ENCODE measurements at places on chromosomes 4 and X.
A peak's percentile ranks its signal among the peaks of the same experiment; 100 is the strongest.

GRCh38 chr4:24741910-24742309, 53.5 kb upstream of the SOD3 start:
- no peak for DNase-seq

DNA sequence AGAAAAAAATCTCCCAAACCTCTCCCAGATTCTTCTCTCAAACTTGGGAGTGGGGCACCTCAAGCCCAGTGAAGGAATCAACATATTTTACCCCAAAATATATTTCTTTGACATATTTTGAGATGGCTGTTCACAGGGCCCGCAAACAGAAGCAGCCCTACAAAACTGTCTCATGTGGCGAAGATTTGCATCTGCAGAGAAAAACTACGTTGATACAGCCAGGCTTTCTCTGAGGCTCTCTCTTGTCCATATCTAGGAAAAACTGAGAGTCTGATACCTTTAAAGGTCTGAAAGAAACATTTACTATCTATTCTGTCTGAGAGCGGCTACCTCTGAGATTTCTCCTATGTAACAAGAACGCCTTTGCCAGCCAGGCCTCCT, 23.3 kb upstream of the TMSB4X start:
- DNase-seq = no peak

GRCh38 chr4:54187148-54187547, 41.9 kb upstream of the PDGFRA start:
- no peak for DNase-seq

GRCh38 chr4:40831146-40831907, 81.6 kb downstream of the NSUN7 start:
- no peak for DNase-seq

GRCh38 chr4:141578451-141578850, 57.9 kb upstream of the IL15 start:
- DNase-seq = no peak

DNA sequence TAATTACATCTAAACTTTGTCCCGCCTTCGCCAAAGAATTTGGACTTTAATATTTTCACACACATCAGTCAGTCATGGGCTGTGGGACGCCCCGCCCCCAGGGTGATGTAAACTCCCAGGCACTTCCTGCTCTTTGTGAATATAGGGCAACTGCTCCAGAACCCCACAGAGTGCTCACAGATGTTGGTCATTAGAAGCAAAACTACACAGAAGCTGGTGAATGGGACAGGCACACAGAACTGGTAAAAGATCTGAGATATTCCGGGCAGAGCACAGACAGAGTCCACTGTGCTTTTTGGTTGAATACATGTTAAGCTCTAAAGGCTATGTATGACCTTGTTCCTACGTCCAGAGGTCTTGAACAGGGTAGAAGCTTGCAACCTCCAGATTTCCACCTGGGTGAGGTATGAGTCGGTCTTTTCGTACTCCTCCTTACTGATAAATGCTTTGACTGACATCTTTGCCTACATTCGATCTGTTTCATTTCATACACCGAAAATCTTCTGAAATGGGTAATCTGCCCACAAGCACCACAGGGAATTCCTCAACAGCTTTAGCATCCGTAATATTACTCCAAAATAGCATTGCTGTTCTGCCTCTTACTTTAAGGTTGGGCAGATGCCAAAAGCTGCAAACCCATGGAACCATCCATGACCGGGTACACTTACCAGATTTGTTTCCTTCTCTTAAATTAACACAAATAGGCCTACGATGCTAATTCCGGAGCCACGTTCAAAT, 144.6 kb downstream of the AMELX start:
- DNase-seq = no peak

DNA sequence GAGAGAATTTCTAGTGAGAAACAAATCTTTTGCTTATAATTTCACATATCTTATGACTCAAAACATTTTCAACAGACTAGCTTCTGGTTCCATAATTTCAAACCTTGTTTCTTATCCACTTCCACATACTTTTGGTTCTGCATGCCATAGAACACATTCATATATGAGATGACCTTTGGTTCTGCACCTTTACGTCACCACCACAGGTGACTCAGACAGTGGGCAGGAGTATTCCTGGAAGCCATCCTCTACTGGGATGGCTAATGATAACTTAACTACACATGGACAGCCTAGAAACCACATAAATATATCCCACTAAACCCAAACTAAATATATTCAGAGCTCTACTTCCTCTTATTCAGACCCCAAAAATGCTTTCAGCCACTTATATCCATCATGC, 133.3 kb downstream of the DCK start:
- DNase-seq = no peak

DNA sequence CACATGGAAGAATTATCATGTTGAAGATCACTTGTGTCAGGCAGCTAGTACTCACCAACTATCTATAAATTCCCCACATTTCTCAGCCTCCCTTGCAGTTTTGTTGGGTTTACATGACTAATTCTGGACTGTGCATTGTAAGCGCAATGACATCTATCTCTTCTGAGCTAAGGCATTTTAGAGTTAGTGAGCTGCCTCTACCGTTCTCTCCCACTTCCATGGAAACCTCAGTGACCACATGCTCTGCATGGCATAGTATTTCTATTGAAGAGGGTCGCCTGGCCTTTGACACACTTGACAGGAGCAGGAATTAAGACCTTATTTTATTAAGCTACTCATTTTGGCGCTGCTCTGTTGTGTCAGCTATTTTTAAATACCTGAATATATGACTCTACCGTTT, 67.5 kb upstream of the NPY2R start:
- DNase-seq = no peak

DNA sequence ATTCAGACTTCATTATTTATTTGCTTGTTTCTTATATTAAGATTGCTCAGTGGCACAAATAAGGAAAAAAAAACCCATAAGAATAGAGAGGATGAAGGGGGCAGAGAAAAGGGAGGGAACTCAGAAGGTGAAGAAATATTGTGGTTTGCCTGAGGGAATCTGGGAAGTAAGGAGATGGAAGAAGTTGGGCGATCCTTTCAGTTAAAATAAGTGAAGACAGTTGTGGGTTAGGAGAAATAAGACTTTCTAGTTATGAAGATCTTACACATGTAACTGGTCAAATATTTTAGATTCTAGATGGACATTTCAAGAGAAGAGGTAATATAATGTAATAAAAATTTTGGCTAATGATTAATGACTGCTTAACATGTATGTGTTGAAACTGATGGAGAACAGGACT, 138.7 kb upstream of the LIMCH1 start:
- no peak for DNase-seq

DNA sequence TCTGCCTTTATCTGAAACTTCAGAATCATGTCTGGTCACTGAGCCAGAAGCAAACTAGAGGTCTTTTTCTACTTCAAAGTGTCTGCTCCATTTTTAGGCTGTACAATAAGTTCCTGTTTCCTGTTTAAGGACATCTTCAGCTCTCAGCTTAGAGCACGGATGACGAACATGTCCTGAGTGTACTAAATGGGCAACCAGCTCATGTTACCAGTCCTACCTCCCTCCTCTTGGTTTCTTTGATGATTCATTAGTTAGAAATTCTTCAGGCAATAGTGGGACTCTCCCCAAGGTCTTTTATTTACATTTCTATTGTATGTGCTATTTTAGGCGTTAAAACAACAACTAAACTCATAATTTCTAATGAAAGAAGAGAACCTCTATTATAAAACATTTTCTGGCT, 58.0 kb downstream of the ENPEP start:
- no peak for DNase-seq

- no peak for DNase-seq
Observed at GRCh38 chr4:44961001-44961755, 234.8 kb upstream of the GNPDA2 start.

- DNase-seq = no peak
Observed at GRCh38 chrX:69144838-69145680, 20.2 kb downstream of the PJA1 start.

- no peak for DNase-seq
Observed at GRCh38 chr4:112270051-112270450, 15.7 kb downstream of the TIFA start.

GRCh38 chr4:15104825-15105224, 102.5 kb downstream of the CPEB2 start:
- no peak for DNase-seq

GRCh38 chrX:68061206-68061535, 372.1 kb downstream of the OPHN1 start:
- no peak for DNase-seq

DNA sequence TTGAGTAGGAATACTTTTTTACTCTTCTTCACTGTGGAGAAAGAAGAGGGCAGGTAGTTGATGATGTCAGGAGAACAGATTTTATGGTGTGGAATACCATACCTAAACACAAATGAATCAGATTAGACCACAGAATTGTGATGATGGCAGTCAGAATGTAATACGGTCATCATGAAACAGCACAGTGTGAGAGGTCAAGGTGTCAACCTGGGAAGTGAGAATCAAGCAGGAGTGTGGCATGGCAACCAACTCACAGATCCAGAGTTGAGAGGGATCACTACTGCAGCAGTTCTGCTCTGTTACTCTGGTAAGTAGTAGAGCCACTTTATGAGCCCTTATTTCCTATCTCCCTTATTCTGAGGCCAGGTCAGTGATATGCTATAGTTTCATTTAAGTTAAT, 27.7 kb downstream of the METTL14 start:
- no peak for DNase-seq

DNA sequence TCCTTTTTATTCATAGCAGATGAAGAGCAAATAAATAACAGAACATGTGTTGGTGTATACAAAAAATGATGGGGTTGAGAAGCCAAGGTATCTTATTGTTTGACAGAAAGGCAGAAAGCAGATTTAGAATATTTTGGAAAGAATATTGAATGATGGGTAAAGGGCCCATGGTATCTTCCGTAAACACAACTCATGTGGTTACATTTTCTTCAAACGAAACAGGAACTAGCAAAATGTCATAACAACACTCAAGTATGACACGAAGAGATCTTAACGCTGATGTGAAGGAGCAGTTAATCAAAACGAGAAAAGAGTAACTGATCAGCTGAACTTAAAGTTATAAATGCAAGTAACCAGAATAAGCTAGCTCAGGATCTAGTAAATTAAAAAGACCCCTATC, 195.7 kb upstream of the GK2 start:
- no peak for DNase-seq

- no peak for DNase-seq
Observed at GRCh38 chr4:875818-876423, 50.0 kb upstream of the CPLX1 start.

- DNase-seq = no peak
Observed at GRCh38 chrX:41350976-41351569, 17.1 kb downstream of the DDX3X start.

DNA sequence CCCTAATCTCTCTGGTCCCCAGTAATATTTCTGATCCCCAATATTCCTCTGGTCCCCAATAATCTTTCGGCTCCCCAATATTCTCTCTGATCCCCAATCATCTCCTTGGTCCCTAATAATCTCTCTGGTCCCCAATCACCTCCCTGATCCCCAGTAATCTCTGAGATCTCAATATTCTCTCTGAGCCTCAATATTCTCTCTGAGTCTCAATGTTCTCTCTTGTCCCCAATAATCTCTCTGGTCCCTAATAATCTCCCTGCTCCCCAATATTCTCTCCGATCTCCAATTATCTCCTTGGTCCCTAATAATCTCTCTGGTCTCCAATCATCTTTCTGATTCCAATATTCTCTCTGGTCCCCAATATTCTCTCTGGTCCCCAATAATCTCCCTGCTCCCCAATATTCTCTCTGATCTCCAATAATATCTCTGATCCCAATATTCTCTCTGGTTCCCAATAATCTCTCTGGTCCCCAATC, 17.9 kb downstream of the P2RY8 start:
- DNase-seq = no peak

- DNase-seq = no peak
Observed at GRCh38 chr4:73583666-73584065, 36.6 kb downstream of the RASSF6 start.

DNA sequence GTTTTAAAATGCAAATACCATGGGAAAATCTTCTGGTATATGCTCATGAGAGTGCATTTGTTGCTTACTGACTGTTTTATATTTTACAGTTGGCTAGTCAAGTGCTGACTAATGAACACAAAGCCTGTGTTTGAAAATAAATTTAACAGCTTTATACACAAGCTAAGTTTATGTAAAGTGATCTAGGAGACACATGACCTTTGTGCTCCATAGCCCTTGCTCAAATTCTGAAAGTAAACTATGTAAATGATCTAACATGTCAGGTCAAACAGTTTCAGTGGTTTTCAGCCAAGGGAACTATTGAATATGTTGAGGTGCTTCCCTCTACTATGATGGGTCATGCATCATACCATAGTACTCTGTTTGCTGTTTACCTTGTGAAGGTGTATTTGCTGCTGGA, 36.7 kb downstream of the DIAPH2 start:
- no peak for DNase-seq

- peak; percentile 67 for DNase-seq
Observed at GRCh38 chrX:154308108-154308946, 12.7 kb downstream of the TKTL1 start.

DNA sequence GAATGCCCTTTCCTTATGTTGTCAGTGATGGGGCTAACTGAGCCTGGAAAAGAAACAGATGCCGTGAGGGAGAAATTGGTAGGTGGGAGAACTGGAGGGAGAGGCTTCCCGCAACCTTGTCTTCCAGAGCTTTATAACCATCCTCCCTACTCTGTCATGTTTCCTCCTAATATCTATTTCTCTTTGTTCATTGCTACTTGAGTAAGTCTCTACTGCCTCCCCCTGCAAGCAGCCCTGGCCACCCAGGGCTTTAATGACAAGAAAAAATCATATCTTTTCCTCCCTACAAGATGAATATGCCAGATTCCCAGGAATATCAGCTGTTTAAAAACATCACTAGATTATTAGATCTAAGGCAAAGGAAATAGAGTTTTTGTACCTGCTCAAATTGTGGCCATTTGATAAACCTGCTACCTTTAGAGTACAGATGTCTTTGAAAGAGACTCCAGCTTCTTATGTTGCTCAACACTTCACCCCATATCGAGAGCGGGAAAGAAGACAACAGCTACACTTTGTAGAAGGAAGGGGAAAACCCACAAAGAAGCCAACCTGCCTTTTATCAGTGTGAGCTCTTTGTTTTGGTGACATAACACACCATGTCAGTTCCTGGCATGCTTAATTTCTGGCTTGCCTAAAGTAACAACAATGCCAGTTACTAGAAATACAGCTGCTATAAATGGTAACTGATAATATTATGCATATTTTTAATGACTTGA, 186.6 kb upstream of the LEF1 start:
- no peak for DNase-seq

GRCh38 chrX:8201896-8202331, 30.8 kb upstream of the VCX2 start:
- no peak for DNase-seq

DNA sequence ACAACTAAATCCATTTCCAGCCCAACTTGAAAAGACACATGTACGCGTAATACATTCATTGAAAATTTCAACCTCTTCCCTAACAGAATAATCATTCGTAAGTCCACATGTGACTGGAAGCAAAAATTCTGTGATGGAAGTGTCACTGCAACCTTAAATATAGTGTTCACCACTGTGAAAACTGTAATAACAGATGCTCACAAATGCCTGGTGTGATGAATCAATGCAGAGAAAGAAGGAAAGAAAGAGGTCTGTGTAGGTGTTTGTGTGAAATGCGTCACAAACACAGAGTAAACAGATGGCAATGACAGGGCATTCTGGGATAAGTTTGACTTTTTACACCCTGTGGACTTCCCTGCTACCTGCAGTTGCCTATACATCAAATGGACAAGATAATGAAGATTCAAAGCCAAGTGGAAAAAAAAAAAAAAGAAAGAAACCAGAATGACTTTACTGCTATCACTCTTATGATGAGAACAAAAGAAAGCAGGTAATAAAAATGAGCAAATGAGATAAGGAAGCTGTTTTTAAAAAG, 123.3 kb downstream of the EPHA5 start:
- no peak for DNase-seq
